Left cardiac atrium (tissue), 4 donors: ENCODE measurements at places on chromosomes 13 and 19.

DNA sequence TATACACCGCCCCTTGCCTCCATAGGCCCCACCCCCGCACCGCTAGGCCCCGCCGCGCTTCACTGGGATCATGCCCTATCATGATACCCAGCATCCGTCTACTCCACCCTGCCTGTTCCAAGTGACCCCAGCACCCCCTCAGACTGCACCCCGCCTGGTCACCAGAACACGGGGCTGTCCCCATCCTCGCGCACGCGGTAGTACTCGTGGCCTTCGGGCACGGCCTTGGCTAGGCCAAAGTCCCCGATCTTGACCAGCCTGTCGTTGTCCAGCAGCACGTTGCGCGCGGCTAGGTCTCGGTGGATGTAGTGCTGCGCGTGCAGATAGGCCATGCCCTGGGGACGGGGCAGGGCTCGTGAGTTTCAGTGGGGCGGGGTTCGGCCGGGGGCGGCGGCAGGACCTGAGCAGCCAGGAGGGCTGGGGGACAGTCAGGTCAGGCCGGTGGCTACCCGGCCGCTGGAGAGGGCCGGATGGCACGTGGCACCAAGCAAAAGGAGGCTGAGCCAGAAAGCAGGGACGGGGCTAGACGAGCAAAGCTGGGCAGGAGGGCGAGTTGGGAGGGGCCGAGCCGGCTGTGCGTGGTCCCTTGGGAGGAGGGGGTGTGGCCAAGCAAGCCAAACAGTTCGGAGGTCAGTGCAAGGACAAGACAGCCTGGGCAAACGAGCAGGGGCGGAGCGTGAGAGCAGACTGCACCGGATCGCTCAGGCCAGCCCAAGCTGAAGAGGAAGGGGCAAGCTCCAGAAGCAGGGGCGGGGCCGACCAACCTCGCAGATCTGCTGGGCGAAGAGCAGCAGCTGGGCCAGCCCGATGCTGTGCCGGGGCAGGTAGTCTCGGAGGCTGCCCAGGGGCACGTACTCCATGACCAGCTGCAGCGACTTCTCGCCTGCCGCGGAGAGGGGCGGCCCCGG is 13.6 kb upstream of the ICAM3 start:
- peak; percentile 85 for DNase-seq

GRCh38 chr13:82654861-82655855 is 1227.1 kb downstream of the SLITRK1 start:
- peak; percentile 74 for DNase-seq

GRCh38 chr13:32067149-32067961 is 35.8 kb downstream of the FRY start:
- DNase-seq: no peak

- no peak for DNase-seq
Observed at GRCh38 chr19:1073956-1074517, 7.1 kb downstream of the ARHGAP45 start.

DNA sequence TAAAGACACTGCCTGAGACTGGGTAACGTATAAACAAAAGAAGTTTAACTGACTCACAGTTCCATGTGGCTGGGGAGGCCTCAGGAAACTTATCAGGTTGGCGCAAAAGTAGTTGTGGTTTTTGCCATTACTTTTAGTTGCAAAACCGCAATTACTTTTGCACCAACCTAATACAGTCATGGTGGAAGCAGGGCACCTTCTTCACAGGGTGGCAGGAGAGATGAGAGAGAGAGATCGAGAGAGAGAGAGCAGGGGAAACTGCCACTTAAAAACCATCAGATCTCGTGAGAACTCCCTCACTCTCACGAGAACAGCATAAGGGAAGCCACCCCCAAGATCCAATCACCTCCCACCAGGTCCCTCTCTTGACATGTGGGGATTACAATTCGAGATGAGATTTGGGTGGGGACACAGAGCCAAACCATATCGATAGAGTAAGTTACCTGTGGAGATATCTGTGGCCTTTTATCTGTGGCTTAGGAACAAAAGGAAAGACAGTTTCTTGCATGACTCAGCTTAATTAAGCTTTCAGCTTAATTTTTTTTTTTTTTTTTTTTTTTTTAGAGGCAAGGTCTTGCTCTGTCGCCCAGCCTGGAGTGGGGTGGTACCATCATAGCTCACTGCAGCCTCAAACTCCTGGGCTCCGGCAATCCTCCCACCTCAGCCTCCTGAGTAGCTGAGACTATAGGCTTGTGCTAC is 7.6 kb upstream of the CABP5 start:
- DNase-seq: no peak

DNA sequence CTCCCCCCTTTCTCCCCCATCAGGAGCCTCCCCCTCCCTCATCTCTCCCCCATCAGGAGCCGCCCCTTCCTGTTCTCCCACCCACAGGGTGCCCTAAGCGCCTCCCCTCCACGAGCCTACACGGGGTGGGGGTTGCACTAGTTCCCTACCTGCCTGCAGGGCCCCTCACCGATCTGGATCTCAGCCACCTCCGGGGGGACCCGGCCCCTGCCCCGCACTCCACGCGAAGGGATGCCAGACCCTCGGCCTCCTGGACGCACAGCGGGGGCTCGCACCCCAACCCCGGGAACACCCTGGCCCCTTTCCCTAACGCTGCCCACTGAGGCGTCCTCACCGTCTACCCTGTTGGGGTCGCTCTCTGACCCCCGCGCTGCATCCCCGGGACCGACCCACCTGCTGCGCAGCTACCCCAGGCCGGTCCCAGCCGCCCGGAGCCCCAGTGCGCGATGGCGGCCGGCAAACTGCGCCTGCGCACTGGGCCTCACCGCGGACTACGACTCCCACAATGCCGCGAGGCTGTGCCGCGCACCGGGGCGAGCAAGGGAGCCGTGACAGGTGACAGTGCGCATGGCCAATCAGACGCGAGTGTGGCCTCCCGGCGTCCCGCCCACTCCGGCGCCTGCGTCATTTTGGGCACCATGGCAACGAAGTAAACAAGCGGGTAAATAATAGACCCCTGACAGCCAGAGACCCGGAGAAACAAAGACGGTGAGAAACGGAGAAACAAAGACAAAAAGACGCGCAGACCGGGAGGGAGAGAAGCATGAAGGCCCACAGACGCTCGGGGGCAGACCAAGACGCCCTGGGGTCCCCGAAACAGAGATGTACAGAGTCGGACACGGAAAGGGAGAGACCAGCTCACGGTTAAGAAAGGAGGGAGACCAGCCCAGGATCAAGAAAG is at the start of gene ZSCAN18:
TSS of gene ZSCAN18 (minus strand) at position 451 of the 901 bp plus-strand sequence. CDS start 7,964 bp downstream, outside the sequence.
- DNase-seq: peak; percentile 99

- no peak for DNase-seq
Observed at GRCh38 chr19:3455393-3455955, 24.9 kb downstream of the SMIM24 start.

GRCh38 chr19:38063928-38064327 is 156.9 kb downstream of the SIPA1L3 start:
- DNase-seq: no peak

- DNase-seq: no peak
Observed at GRCh38 chr13:110312339-110313031, 5.4 kb downstream of the COL4A2 start.

DNA sequence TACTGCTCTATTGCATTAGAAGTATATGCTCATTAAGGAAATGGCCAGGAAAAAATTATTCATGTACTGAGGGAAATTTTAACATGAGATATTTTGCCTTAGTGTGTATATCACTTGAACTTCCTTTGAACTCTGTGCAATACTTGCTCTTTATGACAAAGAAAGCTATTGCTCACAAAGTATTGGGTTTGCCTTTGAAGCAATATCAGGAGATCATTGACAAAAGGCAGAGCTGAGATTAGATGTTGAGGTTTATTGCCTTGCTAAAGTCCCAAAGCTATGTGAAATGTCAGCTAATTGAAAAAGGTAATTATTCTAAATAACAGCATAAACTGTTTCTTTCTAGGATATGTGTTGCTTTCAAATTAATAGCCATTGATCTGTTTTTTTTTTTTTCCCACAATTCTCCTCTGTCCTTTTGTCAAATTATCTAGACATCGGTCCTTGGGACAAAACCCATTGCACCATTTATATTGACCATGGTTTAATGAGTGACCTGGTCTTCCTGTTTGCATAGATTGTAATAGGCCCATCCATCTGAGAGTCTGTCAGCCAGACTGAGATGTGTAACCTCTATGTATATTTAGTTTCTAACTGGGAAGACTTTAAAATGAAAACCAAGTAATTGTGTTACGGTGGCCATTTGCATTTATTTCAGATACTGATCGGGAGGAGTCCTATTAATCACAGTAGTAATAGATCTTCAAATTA is 752.7 kb upstream of the GPC6 start:
- no peak for DNase-seq

GRCh38 chr19:9132422-9132821 is 5.7 kb upstream of the OR7G3 start:
- no peak for DNase-seq

DNA sequence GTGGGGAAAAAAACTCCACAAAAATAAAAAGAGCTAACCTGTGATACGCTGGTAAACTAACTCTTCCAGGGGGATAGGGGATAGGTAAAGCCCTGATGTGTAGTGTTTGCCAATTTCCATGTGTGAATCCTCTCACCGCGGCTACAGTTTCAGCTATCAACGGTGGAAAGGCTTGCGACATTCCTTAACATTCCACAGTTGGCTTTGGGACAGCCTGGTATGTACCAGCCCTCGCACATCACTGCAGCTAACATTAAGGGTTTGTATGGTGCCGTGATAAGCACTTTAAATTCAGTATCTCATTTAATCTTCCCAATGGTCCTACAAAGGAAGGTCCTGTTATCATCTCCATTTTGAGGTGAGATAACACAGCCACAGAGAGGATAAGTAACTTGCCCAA is 112.4 kb downstream of the KATNAL1 start:
- no peak for DNase-seq

GRCh38 chr13:65959305-65959704 is 1270.8 kb downstream of the PCDH9 start:
- DNase-seq: no peak

DNA sequence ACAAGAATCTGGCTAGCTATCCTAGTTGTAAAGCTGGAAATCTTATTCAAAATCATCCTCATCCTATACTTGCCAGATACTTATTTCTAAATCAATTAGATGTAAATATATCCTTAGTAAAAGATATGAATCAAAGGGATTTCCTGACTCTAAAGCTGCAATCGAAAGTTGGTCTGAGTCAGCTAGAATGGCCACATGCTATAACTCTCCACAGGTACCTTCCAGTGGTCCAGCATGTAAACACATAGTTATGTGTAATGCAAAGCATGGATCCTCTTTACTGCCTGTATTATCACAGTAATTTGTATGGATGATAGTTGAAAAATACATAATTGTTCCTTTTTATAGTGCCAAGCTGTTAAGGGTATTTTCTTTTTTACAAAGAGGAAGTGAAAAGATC is 27.4 kb downstream of the SLITRK6 start:
- no peak for DNase-seq

DNA sequence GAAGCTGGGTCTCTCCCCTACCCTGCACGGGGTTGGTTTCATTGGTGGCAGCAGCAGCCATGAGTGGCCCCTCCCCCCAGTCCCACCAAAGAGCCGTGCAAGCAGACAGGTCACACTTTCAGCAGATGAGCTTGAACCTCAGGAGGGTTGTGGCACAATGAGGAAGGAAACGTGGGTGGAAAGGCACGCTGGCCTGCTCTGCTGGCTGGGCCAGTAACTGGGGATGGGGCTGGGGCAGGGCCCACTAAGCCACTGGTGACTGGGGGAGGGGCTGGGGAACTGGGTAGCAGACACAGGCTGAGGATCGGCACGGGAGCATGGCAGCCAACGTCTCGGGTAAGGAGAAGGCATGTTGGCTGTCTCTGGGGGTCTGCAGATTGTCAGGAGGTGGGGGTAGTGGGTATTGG is at the start of gene P2RY11:
TSS of gene P2RY11 (plus strand) at position 289 of the 407 bp plus-strand sequence. CDS start at position 318, 29 bp downstream.
- no peak for DNase-seq

DNA sequence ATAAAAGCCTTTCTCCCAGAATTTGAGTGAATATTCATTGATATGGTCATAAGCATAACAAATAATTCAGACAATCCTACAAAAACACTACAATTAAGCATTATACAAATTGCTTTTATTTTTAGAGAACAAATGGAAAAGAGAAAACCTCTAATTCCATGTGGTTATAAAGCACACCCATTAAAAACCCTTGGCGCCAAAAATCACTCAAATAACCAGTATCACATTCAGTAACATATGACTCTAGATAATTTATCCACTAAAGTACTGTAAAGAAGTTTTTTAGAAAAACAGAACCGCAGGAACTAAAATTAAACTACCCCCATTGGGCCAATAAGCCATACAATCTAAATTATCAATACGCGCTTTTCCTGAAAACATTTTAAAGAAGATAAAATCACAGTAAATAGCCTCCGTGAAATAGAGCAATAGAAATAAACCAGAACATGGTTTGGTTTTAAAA is 569 bp downstream of the LCP1 start:
- DNase-seq: no peak

- DNase-seq: no peak
Observed at GRCh38 chr13:98981369-98982080, 3.7 kb upstream of the DOCK9 start.

GRCh38 chr19:13817018-13817614 is 21.9 kb downstream of the ZSWIM4 start:
- DNase-seq: no peak

DNA sequence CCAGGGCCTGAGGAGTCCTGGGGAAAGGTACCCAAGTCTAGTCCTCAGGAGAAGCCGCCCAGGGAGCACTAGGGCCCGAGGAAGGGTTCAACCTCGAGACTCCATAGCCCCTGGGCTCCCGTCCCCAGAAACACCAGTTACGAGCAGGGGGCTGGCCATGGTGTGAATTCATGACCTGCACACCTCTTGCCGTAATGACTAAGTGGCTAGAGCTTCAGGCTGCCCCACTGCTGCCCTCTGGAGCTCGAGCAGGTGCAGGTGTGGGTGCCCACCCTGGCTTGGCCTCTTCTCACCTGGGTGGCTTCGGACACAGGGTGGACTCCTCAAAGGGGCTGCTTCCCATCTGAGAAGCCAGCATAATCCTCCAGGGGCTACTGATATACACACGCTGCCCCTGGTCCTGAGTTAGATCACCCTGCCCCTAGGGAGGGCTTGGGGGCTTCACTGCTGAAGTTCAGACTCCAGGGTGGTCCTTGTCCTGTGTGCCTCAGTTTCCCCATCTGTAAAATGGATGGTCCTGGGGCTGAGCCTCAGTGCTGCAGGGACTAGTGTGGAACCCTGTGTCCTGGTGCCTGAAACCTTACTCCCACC is 13.6 kb downstream of the SPC24 start:
- no peak for DNase-seq

- DNase-seq: no peak
Observed at GRCh38 chr13:93309886-93310523, 83.4 kb downstream of the GPC6 start.

GRCh38 chr19:41847351-41848105 is 2.7 kb downstream of the DMRTC2 start:
- DNase-seq: no peak

DNA sequence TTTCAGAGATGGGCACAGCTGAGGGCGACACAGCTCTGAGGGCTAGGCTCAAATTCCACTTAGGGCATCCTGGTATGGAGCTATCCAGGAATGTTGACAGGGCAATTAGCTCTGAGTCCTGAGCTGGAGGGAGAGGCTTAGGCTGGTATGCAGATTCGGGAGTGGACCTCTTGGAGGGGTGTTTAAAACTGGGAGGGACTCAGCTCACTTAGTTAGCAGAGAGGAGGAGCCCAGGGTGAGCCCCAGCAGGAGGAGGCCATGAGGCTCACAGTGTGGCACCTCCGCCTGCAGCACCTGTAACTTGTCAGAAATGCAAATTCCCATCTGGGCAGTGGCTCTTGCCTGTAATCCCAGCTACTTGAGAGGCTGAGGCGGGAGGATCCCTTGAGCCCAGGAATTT is 10.2 kb upstream of the NOP53 start:
- DNase-seq: no peak
